ENCODE measurements at places on chromosomes 5 and 9.

DNA sequence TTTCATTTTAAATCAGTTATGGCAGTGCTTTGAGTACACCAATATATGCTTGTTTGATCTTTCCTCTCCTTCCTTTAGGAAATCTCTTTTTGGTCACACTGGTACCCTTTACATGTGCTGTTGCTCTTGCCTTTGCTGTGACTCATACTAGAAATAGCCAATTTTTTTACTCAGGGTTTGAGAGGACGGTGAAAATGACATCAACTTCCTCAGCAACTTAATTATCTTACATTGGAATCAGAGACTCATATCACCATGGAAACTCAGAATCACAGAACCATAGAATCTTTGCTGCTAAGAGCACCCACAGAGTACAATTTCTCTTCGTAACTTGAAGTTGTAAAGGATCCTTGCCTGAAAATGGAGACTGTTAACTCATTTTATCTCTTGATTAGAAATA is 13.8 kb upstream of the ZNF300 start:
- DNase-seq, result no peak

DNA sequence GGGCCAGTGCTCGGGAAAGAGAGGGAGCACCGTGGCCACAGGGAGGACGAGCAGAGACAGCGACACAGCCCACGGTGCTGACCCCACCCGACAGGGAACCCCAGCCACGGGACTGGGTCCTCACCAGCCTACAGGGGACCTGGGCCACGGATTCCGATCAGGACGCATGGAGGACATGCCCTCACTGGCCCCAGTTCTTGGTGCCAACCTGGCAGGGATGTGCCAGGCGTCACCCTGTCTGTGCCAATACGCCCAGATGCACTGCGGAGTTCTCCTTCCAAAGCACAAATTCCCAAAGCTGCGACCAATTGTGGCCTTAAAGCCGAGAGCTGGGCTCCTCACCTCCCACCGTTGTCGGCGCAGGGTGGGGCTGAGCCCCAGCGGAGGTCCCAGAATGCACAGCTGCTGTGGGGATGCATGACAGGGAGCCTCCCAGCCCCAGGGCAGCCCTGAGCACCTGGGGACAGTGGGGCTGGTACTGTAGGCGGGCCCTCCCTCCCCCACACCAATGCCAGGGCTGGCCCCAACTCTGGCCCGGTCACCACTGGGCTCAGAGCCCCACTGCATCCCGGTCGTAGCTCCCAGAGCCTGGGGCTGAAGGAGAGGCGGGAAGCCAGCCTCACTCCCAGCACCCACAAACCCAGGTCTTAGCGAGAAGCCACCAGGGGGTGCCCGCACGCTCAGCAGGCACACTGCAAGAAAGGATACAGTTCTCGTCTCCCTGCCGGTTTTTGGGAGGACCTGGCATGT is 44.2 kb downstream of the NKD2 start:
- peak; percentile 70 for DNase-seq

DNA sequence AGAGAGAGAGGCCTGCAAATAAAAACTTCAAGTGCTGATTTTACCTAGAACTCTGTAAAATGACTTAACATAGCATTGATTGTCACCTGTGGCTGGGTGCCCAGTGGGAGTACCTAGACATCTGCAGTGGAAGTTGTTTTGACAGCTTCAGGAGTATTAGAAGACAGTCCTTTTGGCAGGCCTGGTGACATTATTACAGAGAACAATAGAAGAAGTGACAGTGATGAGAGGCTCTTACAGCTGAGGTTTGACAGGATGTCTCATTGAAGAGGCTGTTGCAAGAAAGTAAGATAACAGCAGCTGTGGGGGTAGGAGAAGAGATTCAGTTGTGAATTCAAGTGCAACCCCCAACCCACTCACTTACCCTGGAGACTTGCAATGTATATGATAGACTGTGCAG is 27.9 kb upstream of the MUSK start:
- no peak for DNase-seq

DNA sequence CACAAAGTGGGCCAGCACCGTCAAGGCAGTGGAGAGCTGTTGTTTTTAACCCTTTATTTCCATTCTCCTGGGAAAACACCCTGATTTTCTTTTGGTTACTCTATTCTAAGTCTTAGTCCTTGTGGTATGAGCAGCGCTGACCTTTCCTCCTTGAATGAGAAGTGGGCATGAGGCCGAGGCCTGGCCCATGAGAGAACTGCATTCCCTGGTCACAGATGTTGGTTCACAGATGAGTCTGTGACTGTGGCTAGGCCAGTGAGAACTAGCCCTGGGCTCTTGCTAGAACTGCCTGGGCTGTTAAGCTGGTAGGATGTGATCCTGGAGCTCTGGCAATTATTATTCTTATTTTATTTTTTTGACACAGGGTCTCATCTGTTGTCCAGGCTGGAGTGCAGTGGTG is 71.7 kb upstream of the KLF9 start:
- DNase-seq, result no peak

DNA sequence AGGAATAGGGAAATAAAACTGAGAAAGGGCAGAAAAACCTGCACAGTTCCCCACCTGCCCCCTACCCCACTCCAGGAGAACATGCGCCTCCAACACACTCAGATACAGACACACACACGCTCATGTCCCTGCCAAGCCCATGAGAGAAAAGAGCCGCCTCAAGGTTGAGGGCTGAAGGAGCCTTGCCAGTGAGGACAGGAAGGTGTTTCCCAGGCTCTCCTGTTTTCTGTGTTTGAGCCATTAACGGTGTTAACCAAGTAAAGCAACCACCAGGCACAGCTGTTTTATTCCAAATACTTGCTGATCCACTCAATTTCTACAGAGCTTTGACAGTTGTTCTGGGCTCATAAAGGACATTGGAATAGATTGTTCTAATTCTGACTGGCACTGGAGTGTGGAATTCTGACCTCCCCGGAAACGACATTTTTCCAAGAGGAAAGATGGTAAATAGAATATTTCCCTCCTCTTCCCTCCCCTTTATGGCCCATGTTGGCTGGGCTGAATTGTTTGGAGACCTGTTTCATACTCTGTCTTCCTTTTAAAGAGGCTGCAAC is 238.0 kb downstream of the DMAC1 start:
- no peak for DNase-seq

GRCh38 chr9:125558453-125559092 is 148.4 kb downstream of the MAPKAP1 start:
- DNase-seq, result peak; percentile 57

GRCh38 chr5:87311405-87312279 is 44.0 kb downstream of the RASA1 start:
- no peak for DNase-seq

DNA sequence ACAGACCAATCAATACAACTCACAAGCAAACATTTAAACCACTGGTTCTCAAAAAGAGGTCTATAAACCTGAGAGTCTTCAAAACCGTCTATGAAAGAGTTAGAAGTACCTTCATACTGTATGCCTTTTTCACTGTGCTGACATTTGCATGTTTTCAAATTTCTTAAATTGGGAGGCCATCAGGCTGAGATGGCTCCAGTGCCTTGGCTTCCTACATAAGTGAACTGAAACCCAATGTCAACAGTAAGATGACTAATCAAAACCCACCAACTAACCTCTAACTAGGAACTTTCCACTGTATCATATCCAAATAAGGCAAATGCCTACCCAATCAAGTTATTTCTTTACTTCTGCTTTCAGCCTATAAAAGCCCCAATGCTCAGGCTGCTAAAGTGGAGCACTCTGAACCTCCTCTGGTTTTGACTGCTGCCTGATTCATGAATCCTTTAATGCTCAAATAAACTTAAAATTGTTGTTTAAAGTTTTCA is 35.1 kb downstream of the FAM13B start:
- DNase-seq, result no peak

DNA sequence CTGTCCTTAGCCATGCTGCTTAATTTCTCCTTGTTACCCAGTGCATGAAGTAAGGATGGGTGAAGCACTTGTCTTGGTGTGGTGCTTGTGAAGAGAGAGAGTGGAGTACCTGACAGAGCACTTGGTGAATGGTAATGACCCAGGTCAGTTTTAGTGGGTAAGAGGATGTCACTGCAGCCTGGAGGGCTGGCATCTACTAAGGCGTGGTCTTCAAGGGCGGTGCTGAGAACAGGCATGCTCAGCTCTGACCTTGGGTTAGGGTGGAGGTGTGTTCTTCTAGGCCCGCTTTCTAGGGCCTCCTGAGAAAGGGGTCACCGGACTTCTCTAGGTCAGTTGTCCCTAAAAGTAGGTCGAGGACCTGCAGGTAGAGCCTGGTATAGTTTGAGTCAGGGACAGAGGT is 25.7 kb downstream of the SH3GL2 start:
- DNase-seq, result no peak

DNA sequence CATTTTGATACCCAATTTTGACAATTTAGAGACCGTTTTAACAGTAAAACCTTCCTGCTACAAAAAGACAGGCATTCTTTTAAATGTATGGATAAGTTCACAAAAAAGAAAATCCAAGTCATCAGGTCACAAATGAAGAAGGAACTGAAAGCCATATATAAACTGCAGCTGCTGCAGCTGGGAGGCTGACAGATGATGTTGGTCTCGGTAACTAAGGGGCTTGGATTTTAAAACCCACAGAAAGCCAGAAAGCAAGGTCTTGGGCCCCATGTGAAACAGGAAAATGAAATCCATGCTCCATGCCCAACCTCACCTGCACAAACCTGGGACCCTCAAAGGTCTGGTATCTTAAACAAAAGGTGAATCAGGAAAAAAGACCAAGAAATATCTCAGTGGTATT is 15.7 kb upstream of the C5orf34 start:
- no peak for DNase-seq

GRCh38 chr9:137721479-137721878 is 102.7 kb downstream of the EHMT1 start:
- no peak for DNase-seq

DNA sequence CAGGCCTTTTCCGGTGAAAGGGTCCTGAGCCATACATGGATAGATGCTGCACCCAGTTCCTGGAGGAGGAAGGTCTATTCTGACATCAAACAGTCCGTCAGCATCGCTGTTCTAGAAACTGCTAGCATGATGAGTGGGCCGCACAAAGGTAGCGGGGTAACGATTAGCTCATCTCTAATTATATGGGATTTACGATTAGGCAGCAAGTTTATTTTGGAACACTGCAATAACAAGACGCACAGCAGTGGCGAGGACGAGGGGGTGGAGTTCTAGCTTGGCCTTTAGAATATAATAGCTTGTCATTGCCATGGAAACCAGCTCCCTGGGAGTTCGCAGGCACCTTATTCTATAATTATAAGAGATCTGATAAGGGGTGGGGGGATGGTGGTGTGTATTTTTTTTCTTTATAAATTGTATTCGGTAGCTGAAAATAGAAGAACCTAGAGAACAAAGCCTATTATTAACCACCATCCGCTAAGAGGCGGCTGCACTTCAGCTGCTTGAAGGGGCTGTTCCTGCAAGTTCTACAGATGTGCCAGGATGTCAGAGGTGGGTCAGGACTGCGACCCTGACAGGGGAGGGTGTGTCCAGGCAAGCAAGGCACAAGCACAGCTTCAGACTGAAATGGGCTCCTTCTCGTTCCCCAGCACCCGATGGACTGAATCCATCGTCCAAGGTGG is 311.0 kb downstream of the AGTPBP1 start:
- DNase-seq, result peak; percentile 48

GRCh38 chr9:13431222-13431536 is 151.7 kb upstream of the MPDZ start:
- DNase-seq, result no peak

DNA sequence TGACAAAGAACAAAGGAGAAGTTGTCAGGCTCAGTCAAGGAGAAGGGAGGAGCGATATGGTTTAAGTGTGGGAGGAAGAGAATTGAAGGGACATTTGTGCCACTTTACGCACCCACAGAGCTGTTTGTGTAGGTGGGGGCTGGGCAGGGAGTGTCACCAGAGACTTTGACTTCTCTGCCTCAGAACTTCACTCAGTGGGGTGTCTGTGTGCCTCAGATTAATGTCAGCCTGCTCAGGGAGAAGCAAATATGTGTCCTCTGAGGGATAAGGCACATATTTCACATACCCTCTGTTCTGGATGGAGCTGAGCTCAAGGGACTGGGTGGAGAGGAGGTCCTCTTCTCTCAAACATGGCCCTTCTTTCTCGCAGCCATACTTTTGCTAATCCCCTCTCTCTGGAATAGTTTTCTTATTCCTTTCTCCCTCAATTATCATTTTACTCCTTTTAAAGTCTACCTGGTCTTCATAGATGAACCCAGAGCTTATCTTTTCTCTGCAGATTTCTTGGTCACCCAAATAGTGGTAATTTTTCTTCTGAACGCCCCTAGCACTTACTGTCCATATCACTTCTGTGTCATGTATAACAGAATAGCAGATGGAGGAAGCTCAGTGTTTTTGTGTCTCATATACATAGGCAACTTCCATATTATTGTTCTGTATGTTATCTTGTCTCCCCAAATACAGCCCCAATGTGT is 77.0 kb downstream of the IQGAP2 start:
- DNase-seq, result no peak

- DNase-seq, result no peak
These were observed 6.9 kb downstream of the PBX3 start for GRCh38 chr9:125754096-125754495.

DNA sequence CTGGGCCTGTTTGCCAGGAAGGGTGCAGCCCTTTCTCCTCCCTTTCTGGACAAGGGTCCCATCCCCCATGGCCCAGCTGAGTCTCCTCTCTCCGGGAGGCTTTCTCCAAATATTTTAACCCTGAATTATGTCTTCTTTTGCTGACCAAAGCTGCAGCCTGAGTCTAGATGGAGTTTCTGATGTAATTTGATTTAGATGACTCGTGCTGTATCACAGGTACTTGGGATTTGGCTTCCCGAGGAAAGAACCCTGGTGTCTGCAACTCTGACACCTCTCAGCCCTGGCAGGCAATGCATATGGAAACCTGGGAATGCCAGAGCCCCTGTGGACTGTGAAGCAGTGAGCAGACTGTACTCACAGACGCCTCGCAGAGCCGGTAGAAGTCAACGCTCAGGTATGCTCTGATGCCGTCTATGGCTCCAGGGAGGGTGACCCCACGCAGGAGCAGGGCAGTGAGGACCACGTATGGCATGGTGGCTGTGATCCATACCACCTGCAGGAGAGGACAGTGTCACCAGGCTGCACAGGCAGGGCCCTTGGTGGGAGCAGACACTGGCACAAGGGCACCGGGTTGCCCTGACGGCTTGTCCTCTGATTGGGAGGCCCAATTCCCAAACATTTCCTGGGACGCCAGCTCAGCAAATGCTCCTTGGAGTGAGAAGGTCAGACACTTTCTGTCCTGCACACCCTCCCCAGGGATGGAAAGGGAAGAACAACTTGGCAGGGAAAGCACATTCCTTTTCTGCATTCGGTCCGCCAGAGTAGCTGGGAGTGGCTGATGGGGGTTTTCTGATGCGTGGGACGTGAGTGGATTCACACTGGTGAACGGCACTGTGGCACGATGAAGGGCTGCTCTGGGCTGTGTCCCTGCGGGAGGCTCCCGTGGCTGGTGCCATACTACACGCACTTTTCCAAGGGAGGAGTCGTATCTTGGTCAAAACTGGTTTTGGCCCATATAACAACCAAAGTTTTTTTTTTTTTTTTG is 24.7 kb downstream of the SLC6A3 start:
- peak; percentile 23 for DNase-seq

- no peak for DNase-seq
These were observed 47.9 kb downstream of the TMEM252 start for GRCh38 chr9:68492806-68493205.
